ENCODE measurements at places on chromosomes 6 and 20.

- no peak for DNase-seq
Measured at GRCh38 chr6:23826572-23826971, 299.4 kb upstream of the NRSN1 start.

DNA sequence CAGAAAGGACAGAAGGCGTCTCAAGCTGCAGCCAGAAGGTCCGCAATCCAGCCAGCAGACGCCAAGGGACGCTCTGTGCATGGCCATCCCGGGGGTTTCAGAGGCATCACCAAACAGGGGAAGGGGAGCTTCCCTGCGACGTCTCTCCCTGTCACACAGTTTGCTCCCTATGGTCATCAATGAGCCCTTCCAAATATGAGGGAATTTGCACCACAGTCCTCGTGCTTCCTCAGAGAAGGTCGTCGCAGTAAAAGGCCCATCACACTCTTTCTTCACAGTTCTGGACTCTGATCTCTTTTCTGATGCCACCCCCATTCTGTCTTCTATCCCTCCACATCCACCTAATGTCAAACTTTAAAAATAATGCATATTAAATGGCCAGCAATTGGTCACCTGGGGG is 10.2 kb upstream of the FOXC1 start:
- DNase-seq, result no peak

DNA sequence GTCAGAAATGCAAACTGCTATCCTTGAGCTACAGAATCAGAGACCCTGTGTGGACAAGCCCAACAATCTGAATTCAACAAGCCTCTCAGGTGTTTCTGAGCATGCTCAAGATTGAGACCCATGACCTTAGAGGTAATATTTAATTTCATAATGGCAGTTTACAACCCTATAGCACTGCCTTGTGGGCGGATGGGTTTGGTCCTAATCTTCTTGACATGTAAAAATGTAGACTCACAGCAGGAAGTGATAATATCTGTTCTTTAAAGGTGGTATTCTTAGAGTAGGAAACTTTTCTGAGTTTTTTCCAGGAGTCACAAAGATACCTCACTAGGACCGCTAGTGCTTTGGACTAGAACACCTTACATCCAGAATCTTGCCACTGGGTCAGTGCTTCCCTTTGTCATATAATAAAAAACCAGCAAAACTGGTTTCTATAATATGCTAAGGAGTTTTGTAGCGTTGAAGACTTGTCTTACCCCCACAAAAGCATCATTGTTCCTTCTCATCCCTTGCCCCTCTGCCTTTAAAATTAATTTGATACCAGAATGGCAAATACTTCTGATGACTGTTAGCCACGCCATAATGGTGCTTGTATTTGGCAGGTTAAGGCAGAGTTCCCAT is 52.6 kb downstream of the E2F3 start:
- DNase-seq, result no peak

DNA sequence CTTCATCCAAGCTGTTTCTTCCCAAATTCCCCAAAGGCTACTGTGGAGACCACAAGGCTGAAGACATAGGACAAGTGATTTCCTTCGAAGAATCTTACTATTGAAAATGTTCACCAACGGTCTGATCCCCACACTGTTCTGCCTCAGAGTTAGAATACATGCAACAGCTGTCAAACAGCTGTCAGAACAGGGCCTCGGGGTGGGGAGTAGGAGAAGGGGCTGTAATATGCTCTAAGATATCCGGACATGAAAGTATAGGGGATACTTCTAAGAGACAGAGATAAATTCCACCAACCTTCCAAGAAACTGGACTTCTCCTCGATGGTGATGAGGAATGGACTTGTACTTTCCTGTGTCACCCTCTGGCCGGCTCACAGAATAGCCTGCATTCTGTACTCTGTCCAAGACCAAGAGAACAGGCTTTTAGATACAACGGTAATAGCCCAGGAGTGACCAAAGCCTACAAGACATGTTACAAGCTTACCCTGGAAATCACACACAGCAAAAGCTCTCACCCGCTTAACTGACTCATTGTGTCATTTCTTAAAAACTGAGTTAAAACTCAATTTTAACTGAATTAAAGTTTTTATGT is 69.2 kb upstream of the PTGIS start:
- no peak for DNase-seq

DNA sequence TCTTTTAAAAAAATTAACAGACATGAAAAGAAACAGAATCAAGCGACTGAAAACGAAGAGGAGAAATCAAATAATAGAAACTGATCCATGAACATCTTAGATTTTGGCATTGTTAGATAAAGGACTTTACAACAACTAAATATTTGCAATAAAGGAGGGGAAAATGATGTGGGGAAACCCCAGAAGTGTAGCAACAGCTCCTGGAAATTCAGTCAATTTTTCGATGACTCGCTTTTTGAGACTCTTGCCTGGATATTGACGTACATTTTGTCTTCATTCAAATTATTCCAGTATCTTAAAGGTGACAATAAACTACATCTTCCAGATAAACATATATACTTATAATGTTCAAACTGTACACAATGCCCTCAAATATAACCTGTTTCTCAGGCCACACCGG is 44.1 kb downstream of the ADGB start:
- DNase-seq, result no peak

- no peak for DNase-seq
Measured at GRCh38 chr6:39997101-39997635, 62.9 kb upstream of the MOCS1 start.

DNA sequence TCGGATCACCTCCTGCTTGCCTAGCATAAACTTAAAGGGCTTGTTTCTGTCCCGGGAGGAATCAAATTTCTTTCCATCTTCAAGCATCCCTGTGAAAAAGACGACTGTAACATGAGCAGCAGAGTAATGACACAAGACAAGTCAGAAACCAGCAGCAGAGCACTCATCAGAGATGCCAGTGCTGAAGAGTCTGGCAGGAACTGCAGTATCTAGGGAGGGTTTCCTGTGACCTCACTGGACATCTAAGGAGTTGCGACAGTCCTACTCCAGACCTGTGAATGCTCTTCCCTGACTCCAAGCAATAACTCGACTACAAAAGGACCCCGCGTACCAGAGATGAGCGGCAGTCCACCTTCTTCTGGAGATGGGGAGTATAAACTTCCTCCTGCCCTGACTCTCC is 17.3 kb downstream of the FKBP1A start:
- DNase-seq, result no peak

DNA sequence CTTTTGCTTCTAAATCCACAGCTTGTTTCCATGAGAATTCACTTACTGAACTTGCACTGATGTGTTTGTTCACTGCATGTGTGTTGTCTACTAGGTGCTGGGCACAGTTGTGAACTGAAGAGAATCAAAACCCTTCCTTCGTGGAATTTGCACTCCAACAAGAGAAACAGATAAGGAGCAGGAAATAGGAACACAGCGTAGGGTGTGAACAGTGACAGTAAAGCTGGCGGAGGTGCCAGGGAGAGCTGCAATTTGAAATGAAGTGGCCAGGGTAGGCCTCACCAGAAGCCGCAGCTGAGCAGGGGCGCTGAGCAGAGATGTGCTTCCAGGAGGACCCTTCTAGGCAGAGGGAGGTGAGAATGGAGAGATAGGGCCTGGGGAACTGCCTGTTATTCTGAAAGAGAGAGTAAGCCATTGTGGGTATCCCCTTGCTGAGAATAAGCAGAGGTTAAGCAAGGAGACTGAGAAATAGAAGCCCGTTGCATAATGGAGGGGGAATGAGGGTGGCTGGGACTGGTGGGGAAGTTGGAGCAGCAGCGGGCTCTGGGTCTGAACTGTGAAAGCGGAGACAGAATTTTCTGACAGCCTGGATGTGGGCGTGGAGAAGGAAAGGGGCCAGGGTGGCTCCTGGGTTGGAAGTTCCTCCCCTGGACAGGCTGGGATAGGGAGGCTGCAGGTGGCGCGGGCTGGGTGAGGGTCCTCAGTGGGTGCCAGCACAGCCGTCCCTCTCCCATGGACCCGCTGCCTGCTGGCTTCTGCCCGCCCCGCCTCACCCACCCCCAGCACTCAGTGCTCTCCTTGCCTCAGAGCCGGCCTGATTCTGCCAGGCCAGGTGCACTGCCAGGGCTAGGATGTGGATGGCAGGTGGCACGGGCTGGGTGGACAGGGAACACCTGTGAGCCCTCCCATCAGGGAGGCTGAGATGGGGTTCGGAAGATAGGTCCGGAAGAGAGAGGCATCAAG is 114.7 kb upstream of the AFDN start:
- no peak for DNase-seq

DNA sequence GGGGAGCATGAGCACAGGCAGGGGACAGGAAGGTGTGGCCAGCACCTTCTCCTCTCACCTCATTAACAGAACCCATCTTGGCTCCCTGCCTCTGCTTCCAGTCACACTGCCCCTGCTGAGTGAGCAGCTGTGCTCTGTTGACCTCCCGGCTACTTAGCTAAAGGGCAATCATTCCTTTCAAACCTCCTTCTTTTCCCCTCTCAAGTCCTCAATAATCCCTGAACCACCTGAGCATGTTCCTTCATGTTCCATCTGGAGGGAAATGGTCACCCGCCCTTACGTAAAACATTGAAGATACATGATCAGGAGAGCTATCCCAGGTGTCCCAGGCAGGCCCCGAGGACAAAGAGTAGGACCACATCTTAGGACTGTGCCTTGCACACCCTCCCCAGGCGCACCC is 21.7 kb upstream of the MRPS10 start:
- DNase-seq, result no peak

- DNase-seq, result no peak
Measured at GRCh38 chr20:4153661-4154238, 138.4 kb upstream of the RNF24 start.

DNA sequence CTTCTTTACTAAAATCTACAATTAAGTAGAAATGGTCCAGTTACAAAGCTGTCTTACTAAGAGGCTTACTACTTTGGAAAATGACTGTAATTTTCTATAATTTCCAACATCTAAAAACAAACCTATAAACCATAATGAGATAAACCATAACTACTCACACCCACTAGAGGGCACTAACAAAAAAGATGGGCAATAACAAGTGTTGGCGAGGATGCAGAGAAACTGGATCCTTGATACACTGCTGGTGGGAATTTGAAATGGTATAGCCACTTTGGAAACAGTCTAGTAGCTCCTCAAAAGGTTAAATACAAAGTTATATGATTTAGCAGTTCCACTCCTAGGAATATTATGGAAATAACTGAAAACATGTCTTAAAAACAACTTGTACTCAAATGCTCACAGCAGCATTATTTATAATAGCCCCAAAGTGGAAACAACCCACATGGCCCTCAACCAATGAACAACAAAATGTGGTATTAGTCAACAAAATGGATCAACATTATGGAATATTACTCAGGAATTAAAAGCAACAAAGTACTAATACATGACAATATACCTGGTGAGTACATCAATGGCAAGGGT is 50.6 kb downstream of the GJA10 start:
- no peak for DNase-seq

GRCh38 chr20:1533059-1533458 is 24.4 kb downstream of the SIRPD start:
- no peak for DNase-seq

DNA sequence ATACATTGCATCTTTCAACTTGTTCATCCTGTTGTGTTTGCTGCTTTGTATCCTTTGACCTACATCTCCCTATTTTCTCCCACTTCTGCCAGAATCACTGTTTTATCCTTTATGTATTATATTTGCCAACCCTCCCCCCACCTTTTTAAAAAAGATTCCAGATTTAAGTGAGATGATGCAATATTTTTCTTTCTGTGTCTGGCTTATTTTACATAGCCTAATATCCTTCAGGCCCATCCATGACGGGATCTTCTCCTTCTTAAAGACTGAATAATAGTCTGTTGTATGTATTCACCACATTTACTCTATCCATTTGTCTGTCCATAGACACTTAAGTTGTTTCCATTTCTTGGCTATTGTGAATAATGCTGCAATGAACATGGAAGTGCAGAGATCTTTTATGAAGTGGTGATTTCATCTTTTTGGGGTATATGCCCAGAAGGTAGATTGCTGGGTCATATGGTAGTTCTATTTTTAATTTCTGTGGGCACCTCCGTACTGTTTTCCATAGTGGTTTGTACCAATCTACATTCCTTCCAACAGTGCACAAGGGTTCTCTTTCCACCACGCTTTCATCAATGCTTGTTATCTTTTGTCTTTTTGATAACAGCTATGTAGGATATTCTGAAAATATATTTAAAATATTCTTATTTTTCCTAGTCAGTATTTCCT is 181.0 kb downstream of the CDKAL1 start:
- no peak for DNase-seq

DNA sequence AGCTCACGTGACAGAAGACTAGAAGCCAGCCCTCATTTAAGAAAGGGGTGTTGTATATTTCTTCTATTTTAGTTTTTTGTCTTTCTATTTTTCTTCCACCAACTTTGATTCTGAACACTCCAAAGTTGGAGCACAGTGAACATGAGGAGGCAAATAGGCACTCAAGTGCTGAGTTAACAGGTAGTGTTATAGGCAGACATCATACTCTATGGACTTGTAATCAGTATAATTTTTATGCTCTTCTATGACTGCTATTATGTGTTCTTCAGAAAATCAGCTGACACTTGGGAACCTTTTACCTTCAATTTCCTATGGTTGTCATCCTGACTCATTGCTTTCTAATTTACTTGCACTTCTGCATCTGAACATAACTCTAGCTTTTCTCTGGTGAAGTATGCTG is 396.3 kb upstream of the EYS start:
- DNase-seq, result no peak
